ENCODE measurements at places on chromosomes 11 and 22.

DNA sequence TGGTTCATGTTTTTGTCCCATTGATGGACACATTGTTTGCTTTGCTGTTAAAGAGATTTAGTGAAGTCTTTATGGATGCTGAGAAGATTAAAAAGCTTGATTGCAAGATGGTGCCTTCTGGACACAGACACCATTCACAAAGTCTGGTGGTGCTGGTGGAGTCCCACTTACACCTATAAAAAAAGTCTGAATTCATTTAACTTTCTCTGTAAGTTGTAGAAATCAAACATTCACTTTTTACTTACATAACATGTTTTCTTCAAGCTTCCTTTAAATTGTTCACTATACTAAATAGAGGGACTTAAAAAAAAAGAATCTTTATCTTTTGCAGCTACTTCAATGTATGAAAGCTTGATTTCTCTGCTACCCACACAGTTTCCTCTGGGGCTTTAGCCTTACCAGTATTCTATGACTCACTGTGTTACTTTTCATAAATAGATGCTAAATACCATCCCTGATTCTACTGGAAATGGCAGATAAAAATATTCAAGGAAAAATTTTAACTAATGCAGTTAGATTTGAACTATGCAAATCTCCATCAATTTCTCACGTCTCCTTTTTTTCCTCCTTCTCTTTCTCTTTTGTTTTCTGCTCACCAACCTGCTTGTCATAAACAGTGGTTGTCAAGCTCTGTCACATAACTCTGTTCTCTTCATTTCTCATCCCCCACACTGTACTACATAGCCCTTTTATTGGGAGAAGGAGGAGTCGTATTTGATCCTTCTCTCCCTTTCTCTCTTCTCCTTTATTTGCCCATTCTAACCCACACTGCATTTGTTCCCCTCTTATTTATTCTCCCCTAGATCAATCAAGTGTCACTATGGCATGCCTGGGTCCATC, 89.7 kb downstream of the FAM76B start:
- no peak for DNase-seq

GRCh38 chr11:117606211-117606610, 190.8 kb downstream of the DSCAML1 start:
- no peak for DNase-seq

- DNase-seq, result no peak
Measured at GRCh38 chr11:108958368-108959104, 293.7 kb downstream of the DDX10 start.

- DNase-seq, result no peak
Measured at GRCh38 chr11:72584293-72584938, 89.8 kb downstream of the PDE2A start.

GRCh38 chr22:29570456-29570855, 10.5 kb downstream of the NIPSNAP1 start:
- no peak for DNase-seq

DNA sequence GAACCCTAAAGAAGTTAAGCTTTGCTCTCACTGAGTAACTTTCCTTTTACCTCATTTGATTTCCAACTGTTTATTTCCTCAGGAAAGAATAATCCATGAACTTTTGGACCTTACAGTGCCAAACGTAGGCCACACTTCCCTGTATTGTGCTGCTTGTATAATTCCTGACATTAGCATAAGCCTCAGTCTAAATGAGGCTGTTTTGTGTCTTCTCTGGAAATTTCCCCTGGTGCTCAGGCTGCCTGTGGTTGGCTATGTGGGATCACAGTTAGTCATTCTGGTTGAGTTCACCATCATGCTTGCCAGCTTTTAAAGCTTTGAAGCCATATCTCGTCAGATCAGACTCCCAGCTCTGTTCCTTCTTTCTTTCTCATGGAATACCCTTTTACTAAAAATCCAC, 107.0 kb downstream of the FAM76B start:
- no peak for DNase-seq

DNA sequence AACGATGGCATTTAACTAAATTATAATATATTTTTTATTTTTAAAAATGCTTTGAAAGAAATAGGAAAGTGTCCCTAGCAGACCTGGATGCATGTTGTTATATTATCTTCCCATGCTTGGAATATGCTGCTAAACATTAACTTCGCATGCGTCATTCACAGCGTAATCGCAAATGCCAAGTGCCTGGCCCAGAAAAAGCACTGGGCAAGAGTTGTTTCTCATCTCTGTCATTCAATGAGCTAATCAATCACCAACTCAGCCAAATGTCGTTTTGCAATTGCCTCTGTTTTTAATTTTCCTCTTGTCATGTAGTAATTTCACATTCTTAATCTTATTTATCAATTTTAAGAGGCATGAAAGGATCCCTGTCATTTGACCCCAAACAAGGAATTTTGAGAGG, 1421.9 kb downstream of the BRD1 start:
- DNase-seq, result no peak

- no peak for DNase-seq
Measured at GRCh38 chr11:66568124-66568916, at the start of gene CTSF. CTSF (minus strand) TSS chr11:66568606; CDS start chr11:66568486, 120 bp downstream.

- DNase-seq, result no peak
Measured at GRCh38 chr11:45429719-45430118, 143.6 kb upstream of the SYT13 start.

GRCh38 chr11:134658481-134659225, 246.6 kb upstream of the B3GAT1 start:
- DNase-seq, result no peak

DNA sequence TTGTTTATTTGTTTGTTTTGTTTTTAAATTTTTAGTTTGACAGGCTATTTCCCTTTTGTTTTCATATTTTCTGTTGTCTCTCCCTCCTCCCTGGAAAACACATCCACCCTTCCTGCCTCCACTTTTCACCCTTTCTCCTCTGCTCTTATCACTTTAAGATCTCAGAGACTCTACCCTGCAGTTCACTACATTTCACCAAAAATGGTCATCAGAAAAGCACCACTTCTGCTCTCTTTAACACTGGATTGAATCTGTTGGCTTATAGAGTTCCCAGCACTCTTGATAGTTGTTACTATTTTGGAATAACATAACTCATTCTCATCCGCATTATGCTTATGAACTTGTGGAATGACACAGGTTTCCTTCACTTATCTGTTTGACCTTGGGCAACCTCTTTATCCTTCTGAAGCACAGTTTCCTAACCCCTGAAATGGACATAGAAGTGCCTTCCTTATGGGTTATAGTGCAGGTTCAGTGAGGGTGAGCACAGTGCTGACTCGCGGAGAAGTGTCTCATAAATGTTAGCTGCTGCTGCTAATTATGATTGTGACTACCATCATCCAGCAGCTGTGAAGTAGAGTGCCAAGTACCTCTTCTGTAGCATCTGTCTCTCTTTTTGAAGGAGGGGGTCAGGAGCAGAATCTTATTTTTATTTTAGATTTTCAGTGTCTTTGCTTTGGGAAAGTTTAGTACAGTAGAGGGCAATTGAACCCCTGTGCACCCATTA, 15.0 kb downstream of the TEAD1 start:
- DNase-seq, result no peak

GRCh38 chr11:120717623-120718022, 206.1 kb downstream of the GRIK4 start:
- no peak for DNase-seq

DNA sequence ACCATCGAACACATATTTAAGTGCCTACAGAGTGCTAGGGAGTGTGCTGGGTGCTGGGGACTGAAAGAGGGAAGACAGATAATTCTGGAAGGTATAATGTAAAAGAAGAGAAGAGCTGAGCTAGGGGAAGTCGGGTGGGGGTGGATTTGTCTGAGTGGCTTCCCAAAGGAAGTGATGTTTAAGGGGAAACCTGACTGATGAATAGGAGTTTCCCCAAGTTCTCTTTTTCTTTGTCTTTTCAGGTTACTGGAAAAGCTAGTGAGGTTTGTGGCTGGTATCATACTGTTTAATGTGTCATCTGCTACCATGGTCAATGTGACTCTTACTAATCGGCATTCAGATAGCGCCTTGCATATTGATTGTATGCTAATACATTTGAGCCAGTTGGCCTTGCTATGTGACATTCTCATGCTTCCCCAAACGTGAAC, 151.6 kb upstream of the MTMR2 start:
- no peak for DNase-seq

GRCh38 chr22:38164551-38164918, 17.1 kb downstream of the PLA2G6 start:
- no peak for DNase-seq

- no peak for DNase-seq
Measured at GRCh38 chr22:37559901-37560607, at the start of gene CDC42EP1. CDC42EP1 (plus strand) TSS chr22:37560480; CDS start chr22:37566350, 5,870 bp downstream.

- no peak for DNase-seq
Measured at GRCh38 chr11:131938351-131938751, 567.9 kb downstream of the NTM start.

- no peak for DNase-seq
Measured at GRCh38 chr11:99098258-99098657, 77.5 kb downstream of the CNTN5 start.

DNA sequence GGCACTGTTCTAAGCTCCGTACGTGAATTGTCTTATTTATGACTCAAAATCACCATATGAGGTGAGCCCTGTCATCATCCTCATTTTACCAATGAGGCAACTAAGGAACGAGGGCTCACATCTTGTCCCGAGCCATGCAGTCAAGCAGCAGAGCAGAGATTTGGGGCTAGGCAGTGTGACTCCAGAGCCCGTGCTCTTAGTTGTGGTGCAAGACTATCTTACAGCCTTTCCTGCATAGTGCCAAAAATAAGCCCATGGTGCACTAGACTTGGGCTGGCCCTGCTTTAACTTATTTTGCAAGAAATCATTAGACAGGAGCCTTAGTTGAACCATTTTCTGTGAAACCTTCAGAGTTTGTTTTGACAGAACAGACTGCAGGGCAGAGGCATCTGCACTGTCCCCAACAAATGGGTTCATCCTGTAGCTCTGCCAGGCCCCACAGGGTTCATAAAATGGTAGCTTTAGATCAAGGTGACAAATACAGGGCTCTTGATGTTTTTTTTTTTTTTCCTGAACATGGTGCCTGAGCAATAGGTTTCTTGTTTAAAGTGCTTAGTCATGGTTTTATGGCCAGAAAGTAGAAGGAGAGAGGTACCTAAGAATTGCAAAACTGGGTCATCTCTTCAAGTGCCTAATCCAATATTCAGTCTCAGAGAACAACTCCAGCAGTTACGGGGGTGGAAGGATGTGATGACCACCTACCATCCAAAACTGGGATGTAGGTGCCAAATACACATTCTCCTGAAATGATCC, 56.6 kb downstream of the BMAL1 start:
- no peak for DNase-seq

- DNase-seq, result no peak
Measured at GRCh38 chr22:30004694-30005093, 75.6 kb upstream of the HORMAD2 start.

DNA sequence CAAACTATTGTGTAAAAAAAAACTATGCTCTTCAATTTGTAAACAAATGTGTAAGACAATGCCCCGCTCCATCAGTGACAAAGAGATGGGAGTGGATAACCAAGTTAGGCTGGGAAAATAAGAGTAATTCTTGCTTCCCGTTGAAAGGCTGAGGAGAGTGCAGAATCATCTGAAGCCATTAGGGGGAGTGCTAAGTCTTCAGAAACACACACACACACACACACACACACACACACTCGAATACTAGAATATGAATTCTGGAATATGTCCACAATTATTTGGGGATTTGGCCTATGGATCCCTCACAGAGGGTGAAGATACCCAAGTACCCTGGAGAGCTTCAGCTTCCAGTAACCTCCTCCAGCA, 27.8 kb upstream of the ROBO3 start:
- no peak for DNase-seq

- DNase-seq, result no peak
Measured at GRCh38 chr22:48734359-48734758, 1093.3 kb downstream of the BRD1 start.

- DNase-seq, result no peak
Measured at GRCh38 chr11:118619444-118620197, 12.2 kb downstream of the PHLDB1 start.

- DNase-seq, result no peak
Measured at GRCh38 chr22:38736257-38736570, 19.6 kb downstream of the SUN2 start.

- no peak for DNase-seq
Measured at GRCh38 chr22:25451480-25452114, 112.9 kb upstream of the GRK3 start.

GRCh38 chr11:96339706-96340554, 3.1 kb downstream of the MAML2 start:
- DNase-seq, result no peak

- DNase-seq, result no peak
Measured at GRCh38 chr11:98423933-98424332, 596.8 kb upstream of the CNTN5 start.

GRCh38 chr22:48474881-48475280, 1352.8 kb downstream of the BRD1 start:
- DNase-seq, result no peak

- no peak for DNase-seq
Measured at GRCh38 chr11:4546878-4547277, 1.9 kb downstream of the OR52M1 start.

- no peak for DNase-seq
Measured at GRCh38 chr11:34843271-34843670, 72.9 kb downstream of the APIP start.

DNA sequence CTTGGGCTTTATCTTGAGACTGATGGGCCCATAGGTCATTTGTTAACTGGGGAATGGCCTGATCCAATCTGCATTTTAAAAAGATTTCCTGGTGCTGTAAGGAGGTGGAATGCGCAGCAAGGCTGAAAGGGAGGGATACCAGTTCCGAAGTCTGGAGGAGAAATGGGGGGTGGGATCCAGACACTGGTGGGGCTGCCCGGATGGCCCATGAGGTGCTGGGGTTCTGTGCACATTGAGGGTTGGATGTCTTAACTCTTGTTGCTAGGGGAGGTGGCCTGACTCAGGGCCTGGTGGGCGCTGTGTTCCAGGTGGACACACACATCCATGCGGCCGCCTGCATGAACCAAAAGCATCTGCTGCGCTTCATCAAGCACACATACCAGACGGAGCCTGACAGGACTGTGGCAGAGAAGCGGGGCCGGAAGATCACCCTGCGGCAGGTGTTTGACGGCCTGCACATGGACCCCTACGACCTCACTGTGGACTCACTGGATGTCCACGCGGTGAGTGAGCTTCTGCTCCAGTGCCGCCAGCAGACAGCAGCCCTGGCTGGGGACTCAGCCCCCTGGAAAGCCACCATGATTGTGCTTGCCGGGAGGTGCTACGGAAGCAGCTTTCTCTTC, 38.1 kb downstream of the AMPD3 start:
- DNase-seq, result no peak

- no peak for DNase-seq
Measured at GRCh38 chr11:78244080-78244479, 55.4 kb downstream of the USP35 start.

DNA sequence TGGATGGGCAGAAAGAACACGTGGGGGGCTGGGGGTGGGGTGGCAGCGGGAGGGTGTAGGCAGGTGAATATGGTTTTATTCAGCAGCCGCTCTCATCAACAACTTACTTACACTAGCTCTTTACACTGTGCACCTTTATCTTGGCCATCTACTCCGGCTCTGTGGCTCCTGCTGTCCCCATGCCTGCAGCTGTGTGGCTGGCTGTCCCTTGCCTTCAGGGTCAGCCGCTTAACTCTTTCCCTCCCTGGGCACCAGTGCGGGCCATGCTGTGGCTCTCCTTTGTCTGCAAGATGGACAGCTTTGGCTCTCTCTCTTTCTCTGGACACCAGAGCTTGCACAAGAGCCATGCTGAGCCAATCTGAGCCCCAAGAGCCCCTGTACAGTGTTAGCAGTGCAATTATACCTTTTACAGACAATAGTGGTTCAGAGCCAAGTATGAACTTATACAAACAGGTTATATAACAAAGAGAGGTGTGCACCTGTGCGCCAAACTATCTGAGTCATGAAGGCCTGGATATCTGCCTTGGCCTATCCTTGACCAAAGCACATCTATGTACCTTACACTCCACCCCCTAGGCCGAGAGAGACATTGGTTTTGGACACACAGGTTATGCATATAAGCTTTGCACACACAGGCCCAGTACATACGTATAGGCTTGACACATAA, 94.3 kb upstream of the CTSC start:
- DNase-seq, result no peak

Measured in urinary bladder (tissue), 4 donors.